Left renal pelvis (tissue), 4 donors: ENCODE measurements at places on chromosomes 7 and 10.
A peak's percentile ranks its signal among the peaks of the same experiment; 100 is the strongest.

DNA sequence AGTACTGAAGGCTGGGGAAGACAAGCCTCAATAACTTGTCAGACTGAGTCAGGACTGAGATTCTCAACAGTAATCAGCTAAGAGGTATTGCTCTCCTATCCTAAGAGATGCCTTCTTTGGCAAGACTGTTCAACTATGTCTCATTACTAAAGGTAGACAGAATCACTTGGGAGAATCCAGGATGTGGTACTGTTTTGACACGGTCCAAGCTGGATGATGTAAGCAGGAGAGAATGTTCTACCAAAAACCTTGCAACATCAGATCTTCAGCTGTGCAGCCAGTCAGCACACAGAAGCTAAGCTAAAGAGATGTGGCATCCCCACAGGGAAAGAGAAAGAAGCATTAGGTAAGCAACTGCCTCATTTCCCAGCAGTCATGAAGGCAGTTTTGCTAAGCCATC, 391.4 kb downstream of the NRG3 start:
- DNase-seq: no peak

DNA sequence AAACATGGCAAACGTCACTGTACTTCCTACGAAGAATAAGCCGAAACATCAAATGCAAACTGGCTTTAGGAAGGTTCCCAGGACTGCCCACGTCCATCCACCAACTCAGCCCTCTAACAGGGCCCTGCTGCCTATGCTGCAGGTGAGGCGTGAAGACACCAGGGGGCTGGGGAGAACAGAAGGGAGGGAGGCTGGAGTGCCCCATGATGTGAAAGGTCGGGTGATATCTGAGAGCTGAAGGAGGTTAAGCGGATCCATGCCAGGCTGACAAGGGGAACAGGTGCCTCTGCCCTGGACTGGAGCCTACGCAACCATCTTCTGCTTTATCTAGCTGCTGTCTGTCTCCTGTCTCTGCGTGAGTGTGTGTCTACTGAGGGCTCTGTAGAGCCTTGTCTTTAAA, 40.2 kb upstream of the ATP6V0A4 start:
- DNase-seq: no peak

DNA sequence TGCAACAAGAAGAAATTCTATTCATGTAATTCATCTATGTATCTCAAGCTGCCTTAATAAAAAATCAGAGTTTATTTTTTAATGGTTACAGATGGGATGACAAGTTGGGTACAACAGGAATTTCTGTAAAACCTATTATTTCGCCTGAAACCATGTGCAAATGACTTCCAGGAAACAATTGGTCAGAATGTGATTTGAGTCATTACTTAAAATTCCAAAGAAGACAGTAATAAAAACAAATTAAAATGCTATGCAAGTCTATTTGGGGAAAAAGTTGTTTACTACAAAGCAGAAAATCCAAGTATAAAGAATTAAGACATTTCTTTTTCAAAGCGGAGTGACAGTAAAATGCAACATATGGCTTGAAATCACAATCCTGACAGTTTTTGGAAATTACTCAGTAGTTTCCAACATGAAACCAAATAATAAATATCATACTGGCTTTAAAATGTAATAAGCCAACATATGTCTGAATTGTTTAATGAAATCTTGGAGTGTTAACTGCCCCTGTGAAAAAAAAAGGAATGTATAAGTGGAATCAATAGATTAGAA, 41.5 kb upstream of the SEMA3C start:
- no peak for DNase-seq

DNA sequence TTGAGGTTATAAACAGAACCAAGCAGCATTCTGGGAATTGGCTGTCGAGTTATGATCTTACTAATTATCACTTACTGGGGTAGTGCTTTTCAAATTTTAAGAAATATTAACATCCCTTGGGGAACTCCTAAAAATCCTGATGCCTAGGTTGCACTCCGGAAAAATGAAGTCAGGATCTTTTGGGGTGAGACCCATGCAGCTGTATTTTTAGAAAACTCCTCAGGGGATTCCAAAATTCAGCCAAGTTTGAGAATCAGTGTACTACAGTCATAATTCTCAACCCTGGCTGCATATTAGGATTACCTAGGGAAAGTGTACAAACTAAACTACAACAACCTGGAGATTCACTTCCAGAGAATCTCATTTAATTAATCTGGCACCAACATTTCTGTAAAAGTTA, 17.2 kb upstream of the PPP1R9A start:
- no peak for DNase-seq

GRCh38 chr10:56063642-56064041, 297.4 kb downstream of the ZWINT start:
- DNase-seq: no peak

DNA sequence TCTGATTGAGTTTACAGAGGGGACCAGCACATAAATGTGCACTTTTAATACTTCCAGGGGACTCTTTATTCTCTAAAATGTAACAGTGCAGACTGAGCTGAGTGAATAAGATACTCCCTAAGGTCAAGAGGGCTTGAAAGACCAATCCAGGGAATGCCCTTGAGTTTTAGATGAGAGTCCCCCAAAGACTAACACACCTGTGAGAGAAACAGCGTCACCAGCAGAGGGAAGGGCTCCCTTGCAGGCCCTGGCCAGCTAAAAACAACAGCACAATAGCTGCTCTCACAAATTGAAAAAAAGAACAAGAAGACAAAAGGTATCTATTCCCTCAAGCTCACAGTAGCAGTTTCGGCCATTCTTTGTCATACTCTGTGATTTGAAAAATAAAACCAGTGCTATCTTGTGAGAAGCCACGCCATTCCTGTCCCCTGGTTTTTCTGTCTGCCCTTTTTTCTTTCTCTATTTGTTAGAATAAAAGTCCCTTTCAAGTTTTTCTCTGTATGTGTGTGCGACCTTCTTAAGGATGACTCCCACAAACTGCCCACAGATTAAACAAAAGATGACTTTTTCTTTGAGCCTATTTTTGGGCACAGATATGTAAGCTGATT, 230.4 kb upstream of the BMPER start:
- no peak for DNase-seq

DNA sequence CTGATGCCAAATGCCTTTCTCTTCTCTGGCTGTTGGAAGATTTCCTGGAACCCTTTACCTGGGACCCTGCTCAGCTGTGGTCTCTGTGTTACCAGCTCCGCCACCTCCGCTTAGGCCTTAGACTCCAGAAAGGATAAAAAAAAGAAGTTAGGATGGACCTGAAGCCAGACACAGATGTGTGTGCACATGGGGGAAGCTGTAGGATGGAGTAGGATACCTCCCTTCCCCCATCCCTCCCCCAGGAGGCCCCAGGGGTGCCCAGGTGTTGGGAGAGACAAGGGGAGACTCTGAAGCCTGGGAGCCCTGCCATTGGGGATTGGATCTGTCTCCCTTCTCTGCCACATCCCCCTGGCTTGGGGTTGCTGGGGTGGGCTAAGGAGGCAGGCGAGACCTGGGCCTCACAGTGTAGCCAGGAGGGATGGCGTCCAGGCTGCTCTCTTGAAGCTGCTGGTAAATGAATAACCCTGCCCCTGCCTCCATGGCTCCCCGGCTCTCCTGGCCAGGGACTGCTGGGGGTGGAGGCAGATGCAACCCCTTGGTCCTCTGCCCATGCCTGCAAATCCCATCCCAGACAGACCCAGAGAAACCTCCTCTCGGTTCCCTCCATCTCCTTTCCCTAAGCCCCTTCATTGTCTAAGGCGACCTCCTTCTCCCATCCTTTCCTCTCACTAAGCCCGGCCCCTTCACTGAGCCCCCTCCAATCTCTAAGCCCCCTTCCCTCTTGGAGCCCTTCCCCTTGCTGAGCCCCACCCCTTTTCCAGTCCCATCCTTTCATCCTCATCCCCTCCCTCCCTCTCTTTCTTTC, 8.0 kb downstream of the CLDN3 start:
- no peak for DNase-seq

DNA sequence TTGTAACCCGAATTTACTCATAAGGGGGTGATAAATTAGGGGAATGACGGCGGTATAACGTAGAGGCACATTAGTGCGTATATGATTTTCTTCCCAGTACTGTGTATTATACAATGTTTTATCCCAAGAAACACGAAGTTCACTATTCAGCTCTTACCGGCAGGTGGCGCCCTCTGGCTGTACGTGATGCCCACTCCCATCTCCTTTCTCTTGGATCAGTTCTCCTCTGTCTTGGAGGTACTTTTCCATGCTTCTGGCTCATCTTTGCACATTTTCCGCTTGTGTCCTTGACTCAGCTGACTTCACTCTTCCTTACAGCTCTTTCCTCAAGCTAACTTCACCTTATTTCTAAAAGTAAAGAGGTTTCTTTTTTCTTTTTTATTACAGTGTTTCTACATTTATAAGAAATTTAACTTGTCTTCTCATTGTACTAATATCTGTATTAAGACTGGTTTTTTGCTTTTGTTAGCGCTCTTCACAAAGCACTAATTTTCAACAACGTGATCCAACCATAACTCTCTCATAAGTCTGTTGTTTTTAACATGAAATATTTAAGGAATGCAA, 21.3 kb downstream of the TMEM176B start:
- DNase-seq: peak; percentile 61

DNA sequence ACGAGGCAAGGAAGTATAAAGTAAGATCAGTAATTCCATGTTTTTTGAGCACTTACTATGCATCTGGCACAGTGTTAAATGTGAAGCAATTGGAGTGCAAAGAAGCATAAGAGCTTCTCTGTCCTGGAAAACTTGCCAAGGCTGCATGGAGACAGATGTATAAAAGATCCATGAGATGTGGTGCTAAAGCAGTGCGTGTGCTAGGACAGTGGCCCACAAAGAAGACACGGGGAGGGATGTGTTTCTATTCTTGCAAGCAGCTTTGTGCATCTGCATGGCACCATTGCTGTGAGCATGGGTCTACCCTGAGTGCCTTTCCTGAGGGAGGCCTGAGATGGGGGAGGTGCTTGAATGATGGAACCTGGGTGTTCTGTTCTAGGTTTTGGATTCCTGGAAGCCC, 5.1 kb upstream of the CDHR3 start:
- DNase-seq: no peak

- DNase-seq: no peak
Observed at GRCh38 chr7:55537458-55537990, 34.8 kb downstream of the VOPP1 start.

- DNase-seq: no peak
Observed at GRCh38 chr10:12470719-12471118, 121.4 kb downstream of the CAMK1D start.

DNA sequence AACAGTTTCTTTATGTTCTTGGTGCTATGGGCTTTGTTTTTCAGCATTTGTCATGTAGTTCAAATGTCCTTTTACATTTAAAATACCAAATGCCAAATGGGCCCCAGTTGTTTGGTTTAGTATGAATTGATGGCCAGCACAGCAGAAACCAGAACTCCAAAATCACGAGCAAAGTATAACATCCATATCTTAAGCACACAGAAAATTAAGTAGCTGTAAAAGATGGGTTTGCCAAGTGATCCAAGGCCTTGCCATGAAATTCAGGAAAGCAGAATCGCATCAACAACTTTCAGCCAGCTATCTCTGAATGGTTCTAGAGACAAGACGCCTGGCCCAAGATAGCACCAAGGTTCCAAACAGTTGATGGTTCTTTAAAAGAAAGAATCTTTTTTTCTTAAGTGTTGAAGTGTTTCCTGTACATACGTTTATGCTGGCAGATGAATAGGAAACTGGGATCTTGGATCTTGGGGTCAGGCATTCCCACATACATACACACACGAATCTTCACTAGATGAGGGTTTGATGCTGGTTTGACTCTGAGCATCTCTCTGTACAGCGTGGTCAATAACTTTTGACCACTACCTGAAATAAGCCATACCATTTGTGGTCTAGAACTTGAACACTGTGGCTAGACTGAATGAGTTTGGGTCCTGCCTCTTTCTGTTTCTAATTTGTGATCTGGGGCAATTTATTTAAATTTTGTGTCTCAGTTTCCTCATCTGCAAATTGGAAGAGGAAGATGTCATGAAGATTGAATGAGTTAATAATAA, 711.8 kb downstream of the KCNMA1 start:
- DNase-seq: no peak

DNA sequence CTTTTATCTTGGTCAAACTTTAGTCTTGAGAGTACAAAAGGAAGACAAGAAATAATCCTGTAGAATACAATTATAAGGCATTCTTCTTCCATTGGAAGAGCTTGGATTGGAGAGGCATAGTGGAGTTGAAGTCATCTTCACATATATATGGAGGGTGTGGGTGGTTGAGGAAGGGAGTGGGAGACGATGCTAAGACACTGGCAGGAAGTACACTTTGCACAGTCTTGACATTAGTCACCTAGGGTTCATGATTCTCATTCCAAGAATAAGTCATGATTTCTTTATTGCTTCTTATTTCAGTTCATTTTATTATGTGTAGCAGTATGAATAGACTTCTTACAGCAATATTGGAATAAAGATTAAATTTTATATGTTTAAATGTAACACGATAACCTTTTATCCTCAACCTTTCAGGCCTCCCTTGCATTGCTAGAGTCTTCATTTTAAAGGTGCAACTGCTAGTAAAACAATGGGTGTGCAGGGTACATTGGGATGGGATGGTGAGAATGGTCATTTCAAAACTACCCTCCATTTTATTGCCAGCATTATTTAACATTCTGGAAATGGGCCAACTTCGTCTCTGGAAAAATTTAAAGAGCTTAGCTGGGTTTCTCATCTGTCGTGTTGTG, 12.3 kb upstream of the SLC26A3 start:
- DNase-seq: no peak

GRCh38 chr10:99470327-99470726, 39.9 kb upstream of the GOT1 start:
- no peak for DNase-seq

DNA sequence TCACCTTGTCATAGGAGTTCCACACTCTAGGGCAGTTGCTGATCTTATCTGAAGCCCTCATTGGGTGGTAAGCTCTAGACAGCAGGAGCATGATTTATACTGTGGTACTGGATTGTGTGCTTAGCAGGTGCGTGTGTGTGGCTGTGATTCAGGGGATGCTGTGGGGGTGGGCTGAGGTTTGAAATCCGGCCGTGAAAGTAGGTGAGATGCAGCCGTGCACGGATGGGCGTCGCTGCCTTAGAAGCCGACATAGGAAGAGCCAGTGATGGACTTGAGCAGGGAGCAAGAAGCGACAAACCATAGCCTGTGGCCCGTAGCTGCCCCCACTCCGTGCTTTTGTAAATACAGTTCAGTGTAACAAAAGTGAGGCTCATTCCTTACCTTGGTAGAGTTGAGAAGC, 38.2 kb downstream of the PROSER2 start:
- DNase-seq: no peak

GRCh38 chr10:86292462-86293395, 73.9 kb downstream of the GRID1 start:
- no peak for DNase-seq

- DNase-seq: peak; percentile 34
Observed at GRCh38 chr7:101308245-101309085, 13.1 kb downstream of the IFT22 start.

DNA sequence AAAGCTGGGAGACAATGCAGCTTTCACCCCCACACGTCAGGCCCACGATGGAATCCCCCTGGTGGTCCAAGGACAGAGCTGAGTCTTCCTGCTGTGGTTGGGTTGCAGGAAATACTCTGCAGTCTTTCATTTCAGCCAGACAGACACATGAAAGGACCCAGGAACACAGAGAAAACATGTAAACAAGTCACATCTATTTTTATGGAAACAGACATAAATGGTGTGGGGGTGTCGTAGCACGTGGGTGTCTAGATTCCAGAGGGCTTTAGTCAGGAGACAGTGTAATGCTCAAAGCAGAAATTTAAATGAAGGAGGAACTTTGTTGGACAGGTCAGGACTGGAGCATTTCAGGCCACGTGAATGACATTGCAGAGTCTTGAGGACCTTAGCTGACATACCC, 444.6 kb downstream of the SUGCT start:
- DNase-seq: no peak
